ENCODE measurements at places on chromosomes 1 and 21. TPM values are rescaled to one million over a fixed set of nuclear protein-coding genes. Genes with fewer than 3 reads are reported as not detected.

AMY1C gene
- not detected for polyA plus RNA-seq

NUDT4B gene
- polyA plus RNA-seq: 10.7 TPM

- no peak overlapping the region for H3K27ac ChIP-seq
- H3K36me3 ChIP-seq: no peaks in the 10 kb centered on the region
- H3K4me1 ChIP-seq: no peaks in the 10 kb centered on the region
Observed at GRCh38 chr1:57713501-57713900, 289.6 kb upstream of the DAB1 start.

CLCA4 gene
- not detected for polyA plus RNA-seq

SPATA46 gene
- not detected for polyA plus RNA-seq

DNA sequence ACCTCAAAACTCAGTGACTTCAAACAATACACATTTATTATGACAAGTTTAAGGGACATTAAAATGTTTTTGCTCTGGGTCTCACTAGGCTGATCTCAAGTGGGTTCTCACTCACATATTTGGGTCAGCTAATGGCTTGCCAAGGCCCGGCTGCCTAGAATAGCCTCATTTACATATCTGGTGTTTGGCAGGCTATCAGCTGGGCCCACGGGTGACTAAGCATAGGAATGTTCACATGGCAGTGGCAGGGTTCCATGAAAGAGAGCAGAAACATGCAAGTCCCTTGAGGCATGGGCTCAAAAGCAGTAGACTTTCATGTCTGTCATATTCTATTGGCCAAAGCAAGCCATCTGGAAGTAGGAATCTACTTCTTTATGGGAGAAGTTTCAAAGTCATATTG, 492.6 kb downstream of the KCNT2 start:
- no peaks in the 10 kb centered on the region for H3K27me3 ChIP-seq
- no peak overlapping the region for H3K27ac ChIP-seq
- no peak for DNase-seq
- no peaks in the 10 kb centered on the region for H3K36me3 ChIP-seq
- H3K4me3 ChIP-seq: no peak overlapping the region
- no peaks in the 10 kb centered on the region for H3K4me1 ChIP-seq

DNA sequence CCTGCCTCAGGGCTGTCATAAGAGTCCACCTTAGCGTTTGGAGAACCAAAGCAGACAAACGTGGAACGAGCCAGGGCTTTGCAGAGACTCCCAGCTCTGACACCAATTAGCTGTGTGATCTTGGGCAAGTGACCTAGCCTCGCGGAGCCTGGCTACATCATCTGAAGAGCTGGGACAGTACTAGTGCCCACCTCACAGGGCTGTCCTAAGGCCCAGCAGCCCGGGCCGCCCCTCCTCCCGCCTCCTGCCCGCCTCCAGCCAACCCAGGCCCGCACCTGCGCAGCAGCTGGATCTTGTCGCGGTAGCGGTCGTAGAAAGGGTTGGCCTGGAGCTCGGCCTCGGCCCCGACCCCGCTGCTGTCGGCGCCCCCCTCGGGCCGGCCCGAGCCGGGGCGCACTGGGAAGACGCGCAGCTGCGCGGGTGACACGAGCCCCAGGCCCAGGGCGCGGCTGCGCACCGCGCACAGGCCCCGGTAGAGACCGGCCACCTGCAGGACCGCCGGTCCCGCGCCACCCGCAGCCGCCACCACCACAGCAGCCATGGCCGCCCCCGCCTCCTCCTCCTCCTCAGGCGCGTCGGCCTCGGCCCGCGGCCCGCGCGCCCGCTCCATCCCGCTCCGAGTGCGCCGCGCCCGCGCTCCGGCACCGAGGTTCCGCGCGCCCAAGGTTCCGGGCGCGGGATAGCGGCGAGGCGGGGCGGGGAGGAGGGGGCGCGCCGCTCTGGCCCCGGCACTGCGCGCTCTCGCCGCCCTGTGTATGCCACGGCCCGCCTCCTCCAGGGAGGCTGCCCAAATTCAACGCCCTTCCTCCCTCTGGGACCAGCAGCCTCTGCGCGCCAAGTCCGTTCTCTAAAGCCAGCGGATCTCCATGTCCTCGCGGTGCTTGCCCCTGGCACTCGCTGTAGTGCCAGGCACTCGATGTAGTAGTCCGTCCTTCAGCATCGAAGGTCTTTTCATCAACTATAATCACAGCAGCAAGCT, at the start of gene ATPAF1:
TSS of gene ATPAF1 (minus strand) at position 583 of the 979 bp plus-strand sequence. CDS start at position 541, 42 bp downstream.
- peak; percentile 72 for DNase-seq
- H3K27ac ChIP-seq: peak within 1 kb of the TSS; percentile 50
- H3K4me1 ChIP-seq: peaks cover 16% of the 10 kb centered on the region
- H3K4me3 ChIP-seq: peak within 1 kb of the TSS; percentile 61
- peaks cover 14% of the 10 kb centered on the region for H3K36me3 ChIP-seq
